Progenitor cell of endocrine pancreas (in vitro differentiated cells): ENCODE measurements at places on chromosomes 2 and 18.

DNA sequence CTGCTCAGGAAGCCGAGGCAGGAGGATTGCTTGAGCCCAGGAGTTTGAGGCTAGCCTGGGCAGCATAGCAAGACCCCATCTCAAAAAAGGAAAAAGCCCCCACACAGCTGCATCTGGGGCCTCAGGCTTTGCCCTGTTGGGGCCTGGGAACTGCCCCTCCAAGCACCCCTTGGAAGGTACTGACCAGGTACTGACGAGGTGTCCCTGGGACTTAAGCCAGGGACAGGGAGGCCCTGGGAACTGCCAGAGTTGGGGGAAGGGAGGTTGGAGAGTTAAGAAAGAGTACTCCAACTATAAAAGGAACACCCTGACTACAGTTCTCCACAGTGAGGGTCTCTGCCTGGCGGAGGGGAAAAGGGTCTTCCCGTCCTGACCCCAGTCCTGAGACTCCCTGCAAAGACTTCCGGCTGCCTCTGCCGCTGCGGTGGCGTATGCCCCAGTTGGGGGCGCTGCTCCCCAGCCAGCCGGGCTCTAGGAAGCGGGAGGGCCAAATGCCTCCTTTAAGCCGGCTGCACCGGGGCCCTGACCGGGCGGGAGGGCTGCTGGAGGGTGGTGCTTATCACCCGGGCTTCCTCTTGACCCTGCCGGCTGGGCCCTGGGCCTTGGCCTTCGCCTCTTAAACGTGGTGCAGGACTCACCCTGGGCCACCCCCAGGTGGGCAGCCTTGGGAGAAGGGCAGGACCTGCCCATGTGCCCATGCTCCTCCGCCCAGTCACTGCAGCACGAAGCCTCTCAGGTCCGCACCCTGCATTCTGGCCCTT, 12.8 kb downstream of the SLC30A3 start:
- H3K4me1 ChIP-seq = no peaks in the 10 kb centered on the region
- H3K4me3 ChIP-seq = no peak overlapping the region
- no peaks in the 10 kb centered on the region for H3K36me3 ChIP-seq

- H3K4me1 ChIP-seq = peaks cover 10% of the 10 kb centered on the region
- H3K27ac ChIP-seq = no peak overlapping the region
- no peak overlapping the region for H3K4me3 ChIP-seq
- H3K36me3 ChIP-seq = peaks cover 11% of the 10 kb centered on the region
- no peak for DNase-seq
- no peaks in the 10 kb centered on the region for H3K27me3 ChIP-seq
These were observed 45.5 kb downstream of the KIF5C start for GRCh38 chr2:148920559-148920958.

- H3K4me3 ChIP-seq = no peak overlapping the region
- no peak overlapping the region for H3K27ac ChIP-seq
- no peaks in the 10 kb centered on the region for H3K36me3 ChIP-seq
- H3K27me3 ChIP-seq = peaks cover 67% of the 10 kb centered on the region
- DNase-seq = no peak
- H3K4me1 ChIP-seq = peaks cover 2% of the 10 kb centered on the region
These were observed 5.5 kb downstream of the GALNT14 start for GRCh38 chr2:31132786-31133185.

DNA sequence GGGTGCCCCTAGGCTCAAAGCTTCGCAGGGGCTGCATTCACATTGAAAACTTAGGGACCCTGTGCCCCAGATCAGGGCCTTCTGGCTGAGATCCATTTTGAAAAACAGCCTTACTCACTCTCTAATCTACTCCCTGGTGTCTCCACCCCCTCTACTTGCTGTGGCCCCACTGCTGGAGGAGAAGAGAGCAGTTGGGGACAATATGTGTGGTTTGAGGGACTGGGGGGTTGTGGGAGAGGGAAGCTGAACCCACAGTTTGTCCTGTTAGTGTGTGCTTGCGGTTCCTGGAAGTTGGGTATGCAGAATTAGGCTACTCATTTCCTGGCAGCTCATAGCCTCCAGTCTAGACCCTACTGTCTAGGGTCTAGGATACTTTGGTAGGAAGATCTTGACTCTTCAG, 211.4 kb downstream of the PRKCE start:
- peaks cover 12% of the 10 kb centered on the region for H3K27me3 ChIP-seq
- no peaks in the 10 kb centered on the region for H3K36me3 ChIP-seq
- H3K27ac ChIP-seq = no peak overlapping the region
